Stimulated activated CD8-positive, alpha-beta memory T cell treated with anti-CD3 and anti-CD28 coated beads, Interleukin-7, amount 100 ng/mL, for 48 hours (primary cell): ENCODE measurements at places on chromosomes 6 and 20.

- DNase-seq, result no peak
Measured at GRCh38 chr6:71454056-71454455, 165.4 kb downstream of the OGFRL1 start.

DNA sequence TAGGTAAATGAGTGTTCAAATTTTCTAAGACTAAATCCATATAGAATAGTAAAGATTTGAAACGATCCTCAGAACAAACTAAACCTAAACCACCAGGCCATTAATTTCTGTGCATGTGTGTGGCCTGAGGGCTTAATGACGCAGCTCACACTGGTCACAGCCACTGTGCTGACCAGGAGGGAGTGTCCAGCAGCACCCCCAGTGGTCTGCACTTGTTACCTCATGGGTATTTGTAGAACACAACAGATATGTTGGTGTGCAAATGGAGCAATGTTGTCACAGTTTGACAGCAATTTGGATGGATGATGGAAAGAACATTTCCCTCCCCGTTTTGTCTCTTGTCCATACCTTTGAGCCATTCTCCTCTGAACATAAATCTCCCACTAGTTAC, 122.4 kb upstream of the EXOC2 start:
- no peak for DNase-seq

- DNase-seq, result no peak
Measured at GRCh38 chr6:158706369-158706982, 56.6 kb downstream of the SYTL3 start.

GRCh38 chr6:71544028-71544427, 255.4 kb downstream of the OGFRL1 start:
- no peak for DNase-seq

DNA sequence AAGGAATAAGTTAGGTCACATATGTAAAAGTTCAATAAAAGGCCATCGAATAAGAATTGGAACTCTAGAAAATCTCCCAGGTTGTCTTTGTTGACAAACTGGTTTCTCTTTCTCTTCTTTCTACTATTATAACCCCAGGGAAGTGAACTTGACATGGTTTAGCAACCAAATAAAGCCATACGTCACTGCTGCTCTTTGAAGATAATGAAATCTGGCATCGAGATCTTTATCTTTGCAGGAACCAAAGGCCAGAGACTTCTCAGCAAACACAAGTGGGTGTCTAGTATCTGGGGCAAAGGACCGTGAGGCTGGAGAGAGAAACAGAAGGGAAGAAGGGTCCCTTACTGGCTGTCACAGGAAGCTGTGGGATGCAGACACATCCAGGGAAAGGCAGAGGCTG, 286.7 kb upstream of the CDYL start:
- DNase-seq, result no peak

DNA sequence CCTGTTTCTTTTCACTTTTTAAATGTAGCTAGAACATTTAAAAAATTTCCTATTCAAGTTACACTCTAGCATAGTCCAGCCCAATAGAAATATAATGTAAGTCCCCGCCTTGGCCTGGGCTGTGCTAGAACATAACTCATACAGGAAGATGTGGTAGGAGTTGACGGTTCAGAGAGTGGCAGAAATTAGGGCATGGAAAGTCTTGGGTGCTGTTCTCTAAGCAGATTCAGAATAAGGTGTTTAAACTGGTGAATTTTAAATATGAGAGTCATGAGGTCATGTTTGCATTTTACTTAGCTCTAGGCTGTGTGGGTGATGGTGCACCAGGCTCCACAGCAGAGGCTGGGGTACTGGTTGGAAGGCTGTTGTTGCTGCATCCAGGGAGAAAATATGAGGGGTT, 256.5 kb downstream of the FARS2 start:
- peak; percentile 8 for DNase-seq

DNA sequence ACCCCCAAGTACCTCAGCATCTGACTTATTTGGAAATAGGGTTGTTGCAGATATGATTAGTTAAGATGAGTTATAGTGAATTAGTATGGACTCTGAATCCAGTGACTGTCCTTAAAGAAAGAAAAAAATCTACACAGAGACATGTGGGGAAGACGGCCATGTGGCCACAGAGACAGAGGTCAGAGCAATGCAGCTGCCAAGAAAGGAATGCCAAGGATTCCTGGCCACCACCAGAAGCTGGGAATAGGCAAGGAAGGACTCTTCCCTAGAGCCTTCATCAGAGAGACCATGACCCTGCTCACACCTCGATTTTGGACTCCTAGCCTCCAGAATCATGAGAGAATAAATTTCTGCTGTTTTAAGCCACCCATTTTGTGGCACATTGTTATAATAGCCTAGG, 81.8 kb downstream of the FYN start:
- DNase-seq, result no peak

DNA sequence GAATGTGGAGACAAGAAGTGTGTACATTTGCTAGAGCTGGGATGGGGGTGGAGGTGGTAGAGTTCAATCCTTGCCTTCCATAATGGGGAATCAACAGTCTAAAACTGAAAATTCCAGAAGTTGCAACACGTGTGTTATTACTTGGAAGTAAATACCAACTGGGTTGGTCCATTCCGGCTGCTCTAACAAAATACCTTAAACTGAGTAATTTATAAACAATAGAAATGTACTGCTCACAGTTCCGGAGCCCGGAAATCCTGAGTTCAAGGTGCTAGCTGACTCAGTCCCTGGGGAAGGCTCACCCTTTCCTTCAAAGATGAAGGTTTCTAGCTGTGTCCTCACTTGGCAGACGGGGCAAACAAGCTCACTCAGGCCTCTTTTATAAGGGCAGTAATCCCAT, 59.0 kb downstream of the RIN2 start:
- DNase-seq, result no peak

GRCh38 chr6:41691426-41692079, 43.9 kb downstream of the TFEB start:
- no peak for DNase-seq

DNA sequence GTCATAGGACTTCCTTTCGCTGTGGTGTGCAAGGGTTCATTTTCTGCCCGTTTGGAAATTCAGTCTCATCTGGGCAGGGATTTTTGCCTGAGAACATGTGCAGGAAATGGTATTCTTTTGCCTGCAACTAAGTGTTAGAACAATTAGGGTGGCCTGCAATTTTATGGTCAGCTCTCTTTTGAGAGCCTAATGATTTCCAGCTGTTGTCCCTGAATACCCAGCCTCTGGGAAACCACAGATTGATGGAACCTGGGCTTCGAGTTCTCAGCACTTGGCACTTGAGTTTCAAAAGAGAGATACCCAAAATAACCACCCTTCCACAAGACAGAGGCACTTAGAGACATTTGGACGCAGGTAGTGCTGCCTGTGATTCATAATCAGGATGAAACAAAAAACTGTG, 217.2 kb upstream of the FOXA2 start:
- DNase-seq, result no peak

GRCh38 chr6:131828080-131828479, 20.3 kb downstream of the ENPP1 start:
- DNase-seq, result no peak

GRCh38 chr6:64259372-64259771, 623.8 kb downstream of the PHF3 start:
- no peak for DNase-seq

DNA sequence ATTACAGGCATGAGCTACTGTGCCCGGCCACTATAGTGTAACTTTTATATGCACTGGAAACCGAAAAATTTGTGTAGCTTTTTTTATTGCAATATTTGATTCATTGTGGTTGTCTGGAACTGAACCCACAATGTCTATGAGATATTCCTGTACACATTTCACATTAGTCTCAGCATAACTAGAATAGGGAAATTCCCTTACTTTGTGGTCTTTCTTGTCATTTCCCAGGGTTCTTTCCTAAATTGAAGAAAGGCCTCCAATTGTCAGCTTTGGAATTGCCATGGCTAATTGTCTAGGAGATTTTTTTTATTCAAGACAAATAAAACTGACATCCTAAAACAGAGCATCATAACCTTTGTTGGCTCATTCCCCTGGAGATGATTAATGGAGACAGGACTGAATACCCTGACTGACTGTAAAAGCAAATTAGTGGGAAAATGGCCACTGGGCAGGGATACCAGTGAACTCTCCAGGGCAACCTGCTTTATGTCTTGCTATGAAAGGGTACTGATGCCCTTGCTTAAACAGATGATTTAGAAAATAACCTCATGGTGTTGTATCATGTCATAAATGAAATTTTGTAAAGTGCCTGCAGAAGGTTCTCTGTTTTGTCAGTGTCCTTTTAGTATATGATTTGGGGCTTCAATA, 576.9 kb downstream of the RFPL4B start:
- no peak for DNase-seq

GRCh38 chr20:11092151-11092550, 418.4 kb upstream of the JAG1 start:
- DNase-seq, result no peak

DNA sequence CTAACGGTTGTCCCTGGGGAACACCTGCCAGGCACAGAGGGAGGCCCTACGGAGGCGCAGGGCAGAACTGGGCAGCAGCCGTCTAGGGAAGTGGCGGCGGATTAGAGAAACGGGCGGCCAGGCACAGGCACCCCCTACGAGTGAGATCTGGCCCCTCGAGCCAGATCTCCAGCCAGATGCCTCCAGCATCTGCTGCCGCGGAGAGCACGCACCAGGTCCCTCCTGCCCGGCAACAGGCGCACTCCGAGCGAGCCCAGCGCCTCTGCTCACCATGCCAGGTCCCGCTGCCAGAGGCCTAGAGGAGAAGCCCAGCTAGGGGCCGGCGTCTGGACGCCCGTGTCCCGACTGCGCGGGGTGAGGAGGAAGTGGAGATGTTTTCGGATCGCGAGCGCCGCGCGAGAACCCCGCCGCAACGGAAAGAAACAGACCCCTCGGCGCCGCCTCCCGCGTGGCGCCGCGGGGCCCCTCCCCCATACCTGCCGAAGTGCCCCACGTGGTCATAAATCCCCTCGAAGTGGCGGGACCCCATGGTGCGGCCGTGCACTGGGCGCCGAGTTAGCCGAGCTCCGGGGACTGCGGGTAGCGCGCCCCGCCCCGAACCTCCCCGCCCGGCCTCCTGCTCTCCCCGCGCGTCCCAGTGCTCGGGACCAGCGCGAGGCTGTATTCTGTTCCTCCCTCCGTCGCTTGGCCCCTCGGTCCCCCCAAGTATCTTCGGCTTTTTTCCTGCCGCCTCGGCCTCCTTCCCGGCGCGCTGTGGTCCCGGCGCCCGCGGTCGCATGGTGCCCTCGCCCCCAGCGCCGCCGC, at the start of gene SLC22A16:
Gene SLC22A16, minus strand, starts transcription at position 568 of the 804 bp plus-strand sequence. Its CDS starts 39 bp downstream, at position 529.
- DNase-seq, result no peak

GRCh38 chr20:62815066-62815991, 1.5 kb upstream of the COL9A3 start:
- no peak for DNase-seq

DNA sequence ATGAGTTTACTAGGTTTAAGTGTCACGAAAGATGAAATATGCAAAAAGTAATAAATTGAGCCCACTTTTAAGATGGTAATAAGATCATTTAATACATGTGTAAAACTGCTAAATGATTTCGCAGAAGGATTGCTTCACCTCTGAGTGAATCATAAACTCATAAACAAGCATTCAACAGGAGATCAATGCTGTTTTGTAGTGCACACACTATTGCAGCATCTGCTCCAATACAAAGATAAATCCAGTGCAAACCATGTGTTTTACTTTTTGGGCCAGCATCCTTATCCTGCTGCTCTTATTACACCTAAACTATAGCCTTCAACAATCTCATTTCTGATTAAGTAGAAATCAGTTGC, 400.1 kb downstream of the NKAIN2 start:
- no peak for DNase-seq
